ENCODE measurements at places on chromosomes 2 and 18.

DNA sequence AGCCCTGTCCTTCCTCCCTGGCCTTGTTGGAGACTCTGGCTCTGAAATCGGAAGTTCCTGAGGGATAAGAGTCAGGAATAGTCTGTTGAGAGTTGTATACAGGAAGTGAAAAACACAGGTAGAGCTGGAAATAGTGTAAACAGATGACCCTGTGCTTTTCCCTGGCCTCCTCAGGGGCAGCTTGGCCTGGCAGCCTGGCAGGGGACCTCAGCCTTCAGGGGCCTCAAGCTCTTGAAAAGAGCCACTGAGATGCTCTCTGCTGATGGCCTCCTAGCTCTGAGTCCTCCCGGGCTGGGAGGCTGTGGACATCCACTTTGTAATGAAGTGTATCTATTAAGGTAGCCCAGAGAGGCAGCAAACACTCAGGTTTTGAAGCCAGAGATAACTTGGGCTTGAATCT, 79.3 kb downstream of the DDX1 start:
- no peak for DNase-seq

DNA sequence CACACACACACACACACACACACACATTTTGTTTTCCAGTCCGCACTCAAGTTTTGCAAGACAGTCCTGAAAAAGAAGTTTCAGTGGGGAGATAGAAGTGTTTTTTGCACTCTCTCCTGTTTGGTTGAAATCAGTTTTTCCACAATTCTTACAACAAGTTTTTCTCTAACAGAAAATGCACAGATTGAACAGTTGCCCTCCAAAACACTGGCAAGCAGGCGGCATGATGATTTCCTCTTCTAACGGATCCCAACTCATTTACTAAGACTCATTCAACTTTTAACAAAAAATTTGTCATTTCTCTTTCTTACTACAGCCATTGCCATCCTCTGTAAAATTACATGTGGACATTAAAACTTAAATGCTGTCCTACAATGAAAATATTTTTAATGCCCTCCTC, 117.6 kb upstream of the DTNA start:
- no peak for DNase-seq

GRCh38 chr2:163157411-163157810, 318.8 kb upstream of the KCNH7 start:
- DNase-seq = no peak

DNA sequence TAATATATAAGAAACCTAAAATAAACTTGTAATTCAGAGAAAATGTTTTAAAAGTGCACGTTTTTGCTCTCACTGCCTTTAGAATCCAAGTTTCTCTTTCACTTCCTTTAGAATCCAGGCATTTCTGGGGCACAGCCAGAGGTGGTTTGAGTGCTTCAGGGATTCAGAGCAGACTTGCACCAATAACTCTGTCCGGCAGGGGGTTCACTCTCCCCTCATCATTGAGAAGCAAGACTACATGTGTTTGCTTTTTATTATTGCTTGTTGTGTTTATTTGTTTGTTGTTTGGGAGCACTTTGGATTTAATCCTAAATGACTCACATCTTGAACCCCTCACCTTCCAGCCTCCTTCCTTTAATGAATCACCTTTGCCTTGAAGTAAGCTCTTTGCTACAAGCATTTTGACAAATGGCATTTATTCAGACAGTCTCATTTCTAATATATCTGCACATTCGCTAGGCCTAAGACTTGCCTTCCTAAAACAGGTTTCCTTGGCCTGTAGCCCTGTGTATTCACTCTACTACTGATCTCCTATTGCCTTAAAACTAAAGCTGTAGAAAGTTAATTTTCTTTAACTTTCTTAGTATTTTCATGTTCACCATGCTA, 233.5 kb upstream of the ATP5MC3 start:
- peak; percentile 68 for DNase-seq

- no peak for DNase-seq
Measured at GRCh38 chr2:143840194-143840593, 679.7 kb downstream of the ZEB2 start.

- peak; percentile 90 for DNase-seq
Measured at GRCh38 chr2:112482309-112483041, 519 bp downstream of the TTL start.

DNA sequence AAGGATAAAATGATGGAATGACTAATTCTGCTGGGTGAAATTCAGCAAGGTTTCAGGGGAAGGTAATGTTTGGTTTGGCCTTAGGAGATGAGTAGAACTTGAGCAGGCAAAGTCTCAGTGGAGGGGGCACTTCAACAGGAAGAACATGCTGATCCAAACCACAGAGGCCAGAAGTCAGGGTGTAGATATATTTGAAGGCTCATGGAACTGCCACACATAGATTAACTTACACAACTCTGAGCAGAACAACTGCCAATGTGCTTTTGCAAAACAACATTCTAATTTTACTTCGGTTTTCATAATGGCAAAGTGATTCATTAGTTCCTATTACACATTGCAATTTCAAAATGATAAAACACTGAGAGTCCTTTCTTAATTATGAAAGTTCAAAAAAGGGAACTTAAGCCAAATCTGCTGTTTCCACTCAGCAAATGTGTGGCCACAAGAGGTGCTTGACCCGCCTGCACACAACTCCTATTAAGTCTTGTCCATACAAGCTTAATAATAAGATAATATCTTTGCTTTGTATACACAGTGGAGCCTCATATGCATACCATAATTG, 284.8 kb downstream of the MREG start:
- no peak for DNase-seq

GRCh38 chr2:192038110-192038509, 156.6 kb downstream of the TMEFF2 start:
- no peak for DNase-seq

DNA sequence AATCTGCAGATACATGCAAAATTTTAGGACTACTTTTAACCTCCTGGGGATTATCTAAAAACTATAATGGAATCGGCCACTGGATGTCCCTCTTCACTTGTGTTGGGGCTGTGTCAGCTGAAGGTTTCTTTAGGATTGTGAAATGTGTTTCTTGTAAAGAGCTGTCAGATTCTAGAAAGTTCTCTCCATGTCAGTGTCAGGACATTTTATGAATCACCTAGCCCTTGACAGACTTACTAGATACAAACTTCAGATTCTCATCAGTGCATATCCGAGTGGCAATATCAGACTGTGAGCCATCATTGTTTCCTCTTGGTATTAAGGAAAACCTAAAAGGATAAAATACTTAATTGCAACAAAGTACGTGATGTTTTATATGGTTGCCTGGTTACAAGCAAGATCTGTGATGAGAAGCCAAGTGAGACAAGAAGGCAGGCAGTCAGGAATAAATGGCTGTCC, 107.3 kb downstream of the CPS1 start:
- DNase-seq = no peak

- DNase-seq = no peak
Measured at GRCh38 chr18:45691816-45692179, 32.2 kb upstream of the SLC14A1 start.

- DNase-seq = no peak
Measured at GRCh38 chr2:231727621-231728020, 19.3 kb downstream of the PTMA start.

GRCh38 chr2:196372276-196372809, 201.0 kb upstream of the STK17B start:
- DNase-seq = no peak

DNA sequence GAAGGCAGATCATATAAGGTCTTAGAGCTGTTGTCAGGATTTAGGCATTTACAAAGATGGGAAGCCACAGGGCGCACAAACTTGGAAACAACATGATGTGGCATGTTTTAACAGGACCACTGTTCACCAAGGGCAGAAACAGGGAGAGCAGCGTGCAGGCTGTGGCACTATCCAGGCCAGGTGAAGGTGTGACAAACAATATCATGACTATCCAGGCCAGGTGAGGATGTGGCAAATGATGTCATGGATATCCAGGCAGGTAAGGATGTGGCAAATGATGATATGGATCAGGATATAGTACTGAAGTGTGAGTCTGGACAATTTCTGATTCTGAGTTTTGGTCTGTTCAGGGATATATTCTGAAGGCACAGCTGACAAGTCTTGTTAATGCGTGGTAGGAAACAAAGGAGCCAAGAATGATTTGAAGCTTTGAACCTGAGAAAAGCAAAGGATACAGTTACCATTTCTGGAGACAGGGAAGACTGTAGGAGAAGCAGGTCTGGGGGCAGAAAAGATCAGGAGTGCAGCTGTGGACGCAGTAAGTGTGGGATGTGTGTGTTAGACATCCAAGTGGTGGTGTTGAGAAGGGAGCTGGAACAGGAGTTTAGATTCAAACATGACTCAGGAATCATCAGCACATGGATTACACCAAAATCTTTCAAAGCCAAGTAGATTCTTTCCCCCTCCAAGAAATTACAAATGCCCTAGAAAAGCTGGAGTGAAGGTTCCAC, 205.9 kb downstream of the TMEM163 start:
- no peak for DNase-seq

DNA sequence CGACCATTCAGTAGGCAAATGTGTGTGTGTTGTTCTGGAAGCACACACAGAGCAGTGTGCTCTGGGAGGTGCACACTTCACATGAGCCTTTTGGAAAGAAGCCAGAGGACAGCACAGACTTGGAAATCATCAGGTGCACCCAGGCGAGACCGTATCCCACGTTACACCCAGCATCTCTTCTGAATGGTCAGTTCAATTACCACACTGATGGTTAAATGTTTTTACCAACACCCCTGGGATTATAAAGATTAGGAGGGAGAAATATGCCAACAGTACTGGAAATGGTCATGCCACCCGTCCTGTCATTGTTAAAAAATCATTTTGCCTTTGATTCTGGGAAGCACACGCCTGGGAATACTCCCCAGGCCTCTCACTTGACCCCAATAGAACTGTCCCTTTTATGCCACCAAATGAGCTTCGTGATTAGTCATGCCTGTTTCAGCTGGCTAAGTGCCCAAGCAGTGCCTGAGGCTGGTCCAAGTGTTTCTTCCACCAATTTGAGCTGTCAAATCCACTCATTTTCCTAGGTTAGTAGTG, 183.7 kb downstream of the NRP2 start:
- no peak for DNase-seq

- no peak for DNase-seq
Measured at GRCh38 chr2:123513351-123513750, 511.7 kb upstream of the CNTNAP5 start.

- no peak for DNase-seq
Measured at GRCh38 chr18:57195341-57195740, 48.5 kb downstream of the BOD1L2 start.

DNA sequence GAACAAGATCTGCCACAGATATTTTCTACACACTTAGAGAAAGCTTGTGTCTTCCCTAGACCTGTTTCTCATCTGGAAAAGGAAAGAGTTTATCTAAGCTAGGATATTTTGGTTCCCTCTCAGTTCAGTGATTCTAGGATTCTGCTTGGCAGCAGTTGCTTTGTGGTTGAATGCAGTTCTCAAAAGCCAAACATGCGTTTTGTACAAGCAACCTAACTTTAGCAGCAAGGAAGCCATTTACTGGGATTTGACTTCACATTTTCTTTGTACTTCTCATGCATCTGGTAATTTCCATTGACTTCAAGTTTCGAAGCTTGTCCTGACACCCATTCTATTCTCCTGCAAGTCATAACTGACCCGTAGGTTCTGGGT, 33.3 kb downstream of the VSNL1 start:
- DNase-seq = no peak

- DNase-seq = no peak
Measured at GRCh38 chr2:99217929-99218501, 37.0 kb downstream of the MRPL30 start.

GRCh38 chr2:105114551-105114950, 76.7 kb downstream of the MRPS9 start:
- DNase-seq = no peak

DNA sequence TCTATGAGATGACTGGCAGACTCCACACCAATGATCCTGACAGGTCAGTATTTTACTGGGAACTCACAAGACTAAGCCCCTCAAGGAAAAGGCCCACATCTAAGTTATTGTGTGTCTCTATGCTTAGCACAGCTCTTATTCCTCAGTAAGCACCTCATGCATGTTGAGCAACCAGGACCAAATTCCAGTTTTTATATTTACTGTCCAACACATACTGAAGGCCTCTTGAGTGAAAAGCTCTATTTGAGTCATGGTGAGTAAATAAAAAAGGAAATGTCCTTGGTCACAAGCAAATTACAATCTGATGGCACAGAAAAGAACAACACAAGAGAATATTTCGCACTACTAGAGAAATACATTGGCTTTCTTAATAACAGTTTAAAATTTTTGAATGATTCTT, 87.9 kb upstream of the ETAA1 start:
- peak; percentile 23 for DNase-seq

GRCh38 chr2:127102521-127103242, 4.3 kb downstream of the BIN1 start:
- no peak for DNase-seq

DNA sequence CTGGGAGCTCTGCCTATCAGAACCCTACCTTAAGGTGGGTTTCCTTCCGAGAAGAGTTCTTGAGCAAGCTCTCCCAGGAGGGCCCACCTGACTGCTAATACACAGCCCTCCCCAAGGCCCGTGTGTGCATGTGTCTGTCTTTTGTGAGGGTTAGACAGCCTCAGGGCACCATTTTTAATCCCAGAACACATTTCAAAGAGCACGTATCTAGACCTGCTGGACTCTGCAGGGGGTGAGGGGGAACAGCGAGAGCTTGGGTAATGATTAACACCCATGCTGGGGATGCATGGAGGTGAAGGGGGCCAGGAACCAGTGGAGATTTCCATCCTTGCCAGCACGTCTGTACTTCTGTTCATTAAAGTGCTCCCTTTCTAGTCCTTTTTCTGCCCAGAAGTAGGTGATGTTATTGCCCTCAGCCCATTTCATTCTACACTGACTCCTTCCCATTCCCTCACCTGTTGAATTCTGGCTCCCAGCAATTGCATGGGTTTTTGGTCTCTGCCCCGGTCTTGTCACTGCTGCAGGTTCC, 6.5 kb downstream of the TMEM37 start:
- no peak for DNase-seq

DNA sequence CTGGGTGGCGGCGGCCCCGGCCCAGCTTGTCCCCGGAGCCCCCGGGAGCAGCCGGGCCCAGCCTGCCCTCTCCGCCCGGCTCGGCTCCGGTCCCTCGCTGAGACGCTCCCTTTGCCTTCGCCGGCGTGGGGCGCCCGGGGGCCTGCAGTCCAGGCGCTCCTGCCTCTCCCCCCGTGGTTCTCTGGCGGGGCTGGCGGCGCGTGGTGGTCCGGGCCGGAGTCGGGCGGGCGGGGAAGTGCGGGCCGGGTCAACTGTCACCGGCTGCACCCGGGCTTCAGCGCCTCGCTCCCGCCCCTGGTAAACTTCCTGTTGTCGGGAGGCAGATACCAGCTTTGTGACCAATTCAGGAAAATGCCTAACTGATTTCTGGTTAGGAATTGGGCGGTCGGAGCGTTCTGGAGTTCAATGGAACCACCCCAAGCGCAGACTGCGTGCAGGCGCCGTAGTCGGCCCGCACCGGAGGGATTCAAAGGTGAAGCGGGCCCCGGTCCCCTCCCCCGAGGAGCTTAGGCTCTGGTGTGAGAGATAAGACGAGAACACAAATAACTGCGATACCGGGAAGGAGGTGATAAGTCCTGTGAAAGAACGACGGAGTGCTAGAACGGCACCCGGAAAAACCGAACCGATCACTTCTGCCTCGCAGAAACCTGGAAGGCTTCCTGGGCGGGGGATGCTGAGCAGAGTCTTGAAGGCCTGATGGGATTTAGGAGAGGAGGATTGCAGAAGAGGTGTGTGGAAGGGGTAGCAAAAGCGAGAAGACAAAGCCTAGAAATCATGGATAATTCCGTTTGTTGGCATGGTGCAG, 891 bp downstream of the CAB39 start:
- DNase-seq = peak; percentile 47

- no peak for DNase-seq
Measured at GRCh38 chr18:53817976-53818950, 406.2 kb downstream of the MBD2 start.

Measured in upper lobe of left lung (tissue), 6 donors.